ENCODE measurements at places on chromosomes 2 and 18. TPM values are rescaled to one million over a fixed set of nuclear protein-coding genes. Genes with fewer than 3 reads are reported as not detected.

- DNase-seq, result no peak
Measured at GRCh38 chr2:230129343-230129742, 60.6 kb upstream of the SLC16A14 start.

RAPH1 gene
- 22.3 TPM for total RNA-seq

MROH2A gene
- total RNA-seq, result not detected

- DNase-seq, result no peak
Measured at GRCh38 chr2:6955511-6956136, 38.4 kb downstream of the RNF144A start.

DNA sequence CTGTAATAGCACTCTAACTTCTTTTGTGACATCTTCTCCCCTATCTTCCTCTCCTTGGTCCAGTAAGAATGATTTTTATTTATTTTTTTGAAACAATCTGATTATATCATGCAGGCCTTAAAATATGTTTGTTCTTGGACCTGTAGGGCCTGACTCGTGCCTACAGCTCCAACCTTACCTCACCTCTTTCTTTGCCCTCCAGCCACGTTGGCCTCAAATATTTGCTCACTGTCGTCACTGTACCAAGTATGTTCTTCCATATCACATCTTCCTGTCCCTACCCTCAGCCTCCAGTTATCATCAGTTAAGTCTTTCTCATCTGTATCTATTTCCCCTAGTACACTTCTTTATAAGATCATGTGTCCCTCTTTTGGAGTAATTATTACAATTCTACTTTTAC is 125.5 kb downstream of the CDH7 start:
- no peak for DNase-seq

Measured in HCT116 (cell line).